Stimulated activated CD4-positive, alpha-beta T cell treated with anti-CD3 and anti-CD28 coated beads, Interleukin-1b, Interleukin-23, amount 100 ng/mL, for 1 hour (primary cell): ENCODE measurements at places on chromosomes 11 and 22.
A peak's percentile ranks its signal among the peaks of the same experiment; 100 is the strongest.

GRCh38 chr11:72080326-72081183, at the start of the genes LRRC51 and NUMA1:
LRRC51 (plus strand) TSS chr11:72080850; CDS start chr11:72089084, 8,234 bp downstream.
NUMA1 (minus strand) TSS chr11:72080542; CDS start chr11:72035943, 44,599 bp downstream.
- peak; percentile 95 for DNase-seq

- no peak for DNase-seq
These were observed 16.1 kb downstream of the MICAL2 start for GRCh38 chr11:12126344-12127019.

GRCh38 chr11:86978247-86978646, 23.1 kb upstream of the FZD4 start:
- DNase-seq, result no peak

DNA sequence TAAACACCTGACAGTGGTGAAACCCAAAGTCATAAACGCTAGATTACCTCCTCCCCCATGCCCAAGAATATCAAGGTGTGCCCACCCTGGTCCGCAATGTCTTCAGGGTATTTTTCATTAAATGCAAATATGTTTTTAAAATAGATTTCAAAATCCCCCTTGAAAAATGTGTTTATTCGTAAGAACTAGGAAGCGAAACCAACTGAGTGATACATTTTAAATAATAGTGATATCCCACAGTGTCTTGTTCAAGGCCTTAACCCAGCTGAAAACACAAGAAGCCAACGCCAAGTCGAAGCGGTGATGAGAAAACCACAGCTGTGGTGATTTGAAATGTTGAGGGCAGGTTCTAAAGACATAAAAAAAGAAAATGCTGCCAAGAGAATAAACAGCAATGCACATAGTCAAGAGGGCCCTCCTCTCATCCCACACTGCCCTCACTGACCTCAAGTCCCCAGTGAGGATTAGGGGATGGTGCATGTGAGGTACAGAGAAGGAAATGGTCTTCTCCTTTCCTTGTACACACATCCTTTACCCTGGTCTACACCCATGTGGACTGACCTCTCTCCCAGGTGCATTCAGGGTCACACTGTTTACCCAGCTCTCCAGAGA, 25.5 kb downstream of the KCNJ1 start:
- no peak for DNase-seq

- DNase-seq, result no peak
These were observed 451 bp downstream of the CDC45 start for GRCh38 chr22:19480173-19480568.

DNA sequence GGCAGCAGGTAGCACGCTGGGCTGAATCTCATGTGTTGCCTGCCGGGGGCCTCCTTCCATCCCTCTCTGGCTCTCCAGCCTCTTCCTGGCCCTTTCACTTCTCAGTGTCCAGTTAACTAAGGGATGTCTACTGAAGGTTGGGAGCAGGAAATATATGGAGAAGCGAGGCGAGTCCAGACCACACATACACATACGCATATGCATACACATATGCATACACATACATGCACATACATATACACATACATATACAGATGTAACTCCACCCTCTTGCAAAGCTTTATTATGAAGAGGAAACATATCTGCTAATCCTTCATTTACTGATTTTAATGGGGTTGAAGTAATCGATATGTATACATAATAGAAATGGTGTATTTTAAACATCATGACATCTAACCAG, 636.1 kb upstream of the CCDC179 start:
- no peak for DNase-seq

DNA sequence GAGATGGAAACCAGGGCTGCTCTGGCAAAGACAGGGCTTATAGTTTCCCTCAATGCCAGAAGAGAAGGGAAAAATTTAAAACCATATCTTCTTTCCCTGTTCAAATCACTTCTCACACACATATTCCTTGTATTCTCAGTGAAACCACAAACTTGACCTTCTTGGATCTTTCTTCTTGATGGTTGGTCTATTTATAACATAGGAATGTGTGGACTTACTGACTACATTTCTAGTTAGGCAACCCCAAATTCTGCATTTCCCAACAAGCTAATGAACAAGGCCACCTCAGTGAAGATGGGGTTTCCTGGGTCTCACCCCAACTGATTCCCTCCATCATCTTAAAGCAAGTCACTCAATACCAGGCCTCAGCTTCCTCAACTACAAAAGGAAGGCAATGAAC, 3.8 kb upstream of the QSER1 start:
- DNase-seq, result no peak

DNA sequence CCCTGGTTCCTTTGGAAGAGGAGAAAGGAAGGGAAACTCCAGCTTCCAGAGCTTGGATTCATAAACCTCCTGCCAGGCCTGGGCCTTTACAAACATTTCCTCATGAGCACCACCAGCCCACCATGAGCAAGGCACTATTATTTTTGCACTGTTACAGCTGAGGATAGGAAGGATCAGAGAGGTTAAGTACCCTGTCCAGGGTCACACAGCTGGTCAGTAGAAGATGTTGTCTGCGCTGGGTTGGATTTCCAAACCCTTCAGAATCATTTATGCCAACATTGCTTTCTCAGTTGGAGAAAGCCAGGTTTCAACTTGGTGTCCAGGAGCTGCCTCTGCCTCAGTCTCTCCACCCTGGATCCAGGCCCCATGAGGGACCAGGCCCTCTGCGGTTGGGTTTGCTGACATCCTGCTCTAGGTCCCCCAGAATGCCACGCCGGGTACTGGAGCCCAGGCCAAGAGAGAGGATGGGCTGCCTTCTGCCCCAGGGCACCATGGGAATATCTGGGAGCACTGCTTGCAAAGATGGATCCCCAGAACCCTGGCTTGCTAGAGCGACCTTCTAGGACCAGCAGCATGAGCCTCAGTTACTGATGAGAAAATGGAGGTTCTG, 29.7 kb upstream of the SHISAL1 start:
- DNase-seq, result no peak

GRCh38 chr11:88179971-88180629, 4.9 kb upstream of the RAB38 start:
- no peak for DNase-seq

- no peak for DNase-seq
These were observed 3.4 kb downstream of the KMT2A start for GRCh38 chr11:118439646-118440045.

DNA sequence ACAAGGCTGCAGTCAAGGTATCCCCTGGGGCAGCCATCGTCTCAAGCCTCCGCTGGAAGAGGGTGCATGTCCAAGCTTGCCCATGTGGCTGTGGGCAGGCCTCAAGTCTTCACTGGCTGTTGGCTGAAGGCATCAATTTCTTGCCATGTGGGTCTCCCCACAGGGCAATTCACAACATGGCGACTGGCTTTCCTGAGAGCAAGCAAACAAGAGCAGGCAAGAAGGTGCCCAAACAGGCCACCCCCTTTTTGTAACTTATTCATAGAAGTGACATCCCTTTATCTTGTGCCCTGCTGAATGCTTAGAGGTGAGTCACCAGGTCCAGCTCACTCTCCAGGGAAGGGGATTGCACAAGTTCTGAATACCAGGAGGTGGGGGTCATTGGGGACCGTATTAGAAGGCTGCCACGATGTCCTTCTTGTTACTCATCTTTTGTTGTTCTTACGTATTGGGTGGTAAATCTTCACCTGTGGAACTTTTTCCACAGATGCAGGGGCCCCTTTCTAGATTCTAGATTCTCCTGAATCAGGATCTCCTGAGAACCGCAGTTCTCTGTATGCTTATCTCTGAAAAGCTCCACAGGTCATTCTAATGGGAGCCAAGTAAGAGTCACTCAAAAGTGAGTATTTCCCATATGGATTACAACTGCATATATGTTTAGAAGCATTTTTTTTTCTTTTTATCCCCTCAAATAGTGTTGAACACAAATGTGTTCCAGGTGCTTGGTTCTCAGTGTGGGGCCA, 44.2 kb upstream of the MICAL2 start:
- no peak for DNase-seq

DNA sequence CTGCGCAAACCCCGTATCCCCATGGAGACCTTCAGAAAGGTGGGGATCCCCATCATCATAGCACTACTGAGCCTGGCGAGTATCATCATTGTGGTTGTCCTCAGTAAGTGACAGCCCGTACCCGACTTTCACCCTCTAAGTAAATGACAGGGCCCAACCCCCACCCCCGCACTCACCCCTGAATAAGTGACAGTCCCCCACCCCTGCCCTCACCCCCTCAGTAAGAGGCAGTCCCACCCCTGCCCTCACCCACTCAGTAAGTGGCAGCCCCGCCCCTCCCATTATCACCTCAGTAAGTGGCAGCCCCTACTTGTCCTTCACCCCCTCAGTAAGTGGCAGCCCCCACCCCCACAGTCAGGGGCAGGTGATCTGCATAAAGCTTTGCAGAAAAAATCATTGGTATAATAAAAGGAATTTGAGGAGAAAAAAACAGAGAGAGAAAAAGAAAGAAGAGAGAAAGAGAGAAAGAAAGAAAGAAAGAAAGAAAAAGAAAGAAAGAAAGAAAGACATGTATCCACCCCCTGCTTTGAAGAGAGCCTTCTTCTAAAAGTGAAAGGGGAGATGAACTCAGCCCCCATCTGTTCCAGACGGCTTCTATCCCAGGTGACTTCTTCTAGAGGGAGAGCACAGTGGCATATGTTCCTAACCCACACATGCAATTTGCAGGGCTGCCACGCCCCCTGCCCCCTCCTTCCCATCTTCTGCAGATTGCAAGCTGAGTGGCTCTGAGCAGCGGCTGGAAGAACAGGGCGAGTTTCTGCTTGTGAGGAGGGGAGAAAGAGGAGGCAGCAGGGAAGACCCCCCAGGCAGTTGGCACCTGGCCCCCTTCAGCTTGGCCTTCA, 12.5 kb upstream of the SMIM35 start:
- no peak for DNase-seq

GRCh38 chr11:33642461-33643166, 58.0 kb downstream of the C11orf91 start:
- DNase-seq, result no peak
